Type B pancreatic cell (in vitro differentiated cells): ENCODE measurements at places on chromosomes 7 and 10.
A peak's percentile ranks its signal among the peaks of the same experiment; 100 is the strongest.

DNA sequence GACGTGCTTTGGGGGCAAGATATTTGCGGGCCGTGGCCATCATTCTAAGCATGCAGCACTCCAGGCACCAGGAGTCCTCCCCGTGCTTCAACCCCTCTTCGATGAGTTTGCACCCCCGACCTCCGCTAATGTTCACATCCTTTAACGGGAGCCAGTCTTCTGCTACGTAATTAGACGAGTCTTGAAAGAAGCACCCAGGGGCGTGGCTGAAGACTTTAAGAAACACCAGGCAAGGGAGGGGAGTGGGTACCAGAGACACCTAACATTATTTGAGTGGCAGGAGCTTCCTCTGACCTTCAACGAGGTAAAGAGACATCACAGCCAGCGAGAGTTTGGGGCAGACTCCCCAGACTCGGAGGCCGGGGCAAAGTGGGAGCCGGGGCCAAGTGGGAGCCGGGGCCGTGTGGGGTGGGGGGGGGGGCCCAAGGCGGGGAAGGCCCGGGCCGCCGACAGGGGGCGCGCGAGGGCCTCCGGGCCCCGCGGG is 31.1 kb upstream of the TOMM7 start:
- no peak for DNase-seq

DNA sequence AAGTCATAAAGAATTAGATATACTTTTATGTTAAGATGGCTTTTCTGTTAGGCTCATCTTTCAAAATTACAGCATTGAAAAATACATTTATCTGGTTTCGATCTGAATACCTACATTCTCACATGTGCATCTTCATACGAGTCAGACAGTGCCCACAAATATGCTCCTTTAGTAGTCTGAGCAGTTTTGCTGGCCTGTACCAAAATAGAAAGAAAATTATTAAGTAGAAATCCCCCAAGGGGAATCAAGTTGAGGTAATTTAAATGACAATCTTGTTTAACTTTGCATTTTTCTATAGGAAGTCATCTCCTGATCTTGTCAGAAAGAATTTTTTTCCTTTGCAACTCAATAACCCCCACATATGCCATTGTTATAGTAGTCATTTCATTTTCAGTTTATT is 287.4 kb upstream of the SEMA3D start:
- DNase-seq, result no peak

DNA sequence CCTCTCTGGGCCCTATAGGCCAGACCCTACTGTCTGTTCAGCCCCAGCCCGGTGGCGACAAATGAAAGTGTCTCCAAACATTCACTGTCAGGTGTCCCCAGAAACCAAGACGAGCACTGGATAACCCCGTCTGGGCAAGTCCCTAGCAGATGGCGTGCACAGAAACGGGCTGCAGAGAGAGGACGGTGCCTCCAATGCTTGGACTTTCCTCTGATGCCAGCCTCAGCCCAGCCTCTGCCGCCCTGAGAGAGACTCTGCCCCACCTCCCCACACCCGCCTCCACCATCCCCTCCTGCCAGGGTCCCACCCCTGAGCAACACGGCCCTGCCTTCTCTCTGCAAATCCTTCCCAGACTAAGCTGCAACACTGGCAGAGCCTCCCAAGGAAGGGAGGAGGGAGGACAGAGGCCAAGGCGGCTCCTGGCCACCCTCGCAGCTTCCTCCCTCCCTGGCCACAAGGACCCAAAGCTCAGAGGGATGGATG is 7.4 kb upstream of the LFNG start:
- DNase-seq, result no peak

DNA sequence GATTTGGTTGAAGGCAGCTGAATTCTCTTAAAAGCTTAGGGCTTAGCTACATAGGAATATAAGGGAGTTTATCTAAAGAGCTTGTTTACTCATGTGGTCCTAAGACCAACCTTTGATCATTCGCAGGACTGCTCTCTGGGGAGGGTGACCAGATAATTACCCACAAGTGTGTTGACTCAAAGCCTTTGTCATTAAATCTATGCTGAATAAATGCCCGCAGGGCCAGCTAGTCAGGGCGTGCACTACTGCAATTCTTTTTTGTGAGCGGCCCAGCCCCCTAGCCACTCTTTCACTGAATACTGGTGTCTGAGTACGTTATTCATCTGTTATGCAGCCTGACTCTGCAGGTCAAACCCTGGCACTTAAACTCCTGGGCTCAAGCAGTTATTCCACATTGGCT is 69.6 kb downstream of the AKAP9 start:
- no peak for DNase-seq

DNA sequence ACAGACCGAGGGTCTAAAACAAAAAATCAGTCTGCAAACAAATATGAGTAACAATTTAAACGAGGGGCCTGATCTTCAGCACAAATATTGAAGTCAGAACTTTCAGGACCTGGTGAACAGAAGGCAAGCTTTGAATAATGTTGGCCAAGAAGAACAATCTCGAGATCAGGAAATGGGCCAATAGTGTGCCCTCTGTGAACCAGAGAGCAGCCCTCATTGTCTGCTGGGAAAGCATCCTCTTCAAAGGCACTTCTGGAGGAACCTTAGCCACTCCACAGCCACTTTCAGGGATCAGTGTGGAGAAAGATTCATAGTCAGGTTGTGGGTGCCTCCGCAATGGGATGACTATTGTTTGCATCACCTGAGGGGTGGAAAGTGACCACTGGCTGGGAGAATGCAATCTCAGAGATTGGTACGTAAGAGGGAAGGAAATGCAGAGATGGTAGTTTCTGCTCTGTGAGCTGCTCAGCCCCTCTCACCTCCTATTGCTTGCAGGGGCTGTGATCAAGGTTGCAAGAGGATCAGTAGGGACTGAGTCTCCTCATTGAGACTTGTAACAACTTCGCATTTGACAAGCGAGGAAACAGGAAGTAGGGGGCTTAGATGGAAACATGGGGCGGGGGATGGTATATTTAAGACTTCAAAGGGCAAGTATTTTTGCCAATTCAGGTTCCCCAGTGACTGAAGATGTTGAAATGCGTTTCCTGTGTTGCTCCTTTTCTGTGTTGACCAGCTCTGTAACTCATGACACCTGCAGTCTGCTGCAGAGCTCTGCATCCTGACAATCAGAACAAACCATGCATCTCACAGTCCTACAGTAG is 28.4 kb upstream of the IFRD1 start:
- no peak for DNase-seq

GRCh38 chr7:131026297-131027000 is 292.4 kb upstream of the KLF14 start:
- DNase-seq, result no peak

DNA sequence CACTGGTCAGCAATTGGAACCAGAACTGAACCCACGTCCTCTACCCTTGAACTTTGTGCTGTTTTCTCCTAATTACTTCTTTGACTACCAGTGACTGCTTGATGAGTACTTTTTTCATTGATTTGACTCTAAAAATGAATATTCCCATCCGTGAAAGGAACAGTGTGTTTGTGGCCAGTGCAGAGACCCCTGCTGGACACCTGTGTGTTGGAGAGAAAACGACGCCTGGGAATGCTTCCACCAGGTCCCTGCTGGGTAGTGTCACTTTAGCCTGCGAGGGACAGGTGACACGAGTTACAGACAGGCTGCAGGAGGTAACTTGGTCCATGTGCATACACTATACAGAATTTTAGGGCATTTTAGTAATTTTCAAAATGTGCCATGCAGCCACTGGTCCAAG is 6.8 kb upstream of the GJD4 start:
- DNase-seq, result no peak

DNA sequence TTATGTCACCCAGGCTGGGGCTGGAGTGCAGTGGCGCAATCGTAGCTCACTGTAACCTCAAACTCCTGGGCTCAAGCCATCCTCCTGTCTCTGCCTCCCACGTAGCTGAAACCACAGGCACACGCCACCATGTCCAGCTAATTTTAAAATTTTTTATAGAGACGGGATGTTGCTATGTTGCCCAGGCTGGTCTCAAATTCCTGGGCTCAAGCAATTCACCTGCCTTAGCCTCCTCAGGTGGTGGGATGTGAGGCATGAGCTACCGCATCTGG is 123.2 kb upstream of the PARD3 start:
- no peak for DNase-seq

DNA sequence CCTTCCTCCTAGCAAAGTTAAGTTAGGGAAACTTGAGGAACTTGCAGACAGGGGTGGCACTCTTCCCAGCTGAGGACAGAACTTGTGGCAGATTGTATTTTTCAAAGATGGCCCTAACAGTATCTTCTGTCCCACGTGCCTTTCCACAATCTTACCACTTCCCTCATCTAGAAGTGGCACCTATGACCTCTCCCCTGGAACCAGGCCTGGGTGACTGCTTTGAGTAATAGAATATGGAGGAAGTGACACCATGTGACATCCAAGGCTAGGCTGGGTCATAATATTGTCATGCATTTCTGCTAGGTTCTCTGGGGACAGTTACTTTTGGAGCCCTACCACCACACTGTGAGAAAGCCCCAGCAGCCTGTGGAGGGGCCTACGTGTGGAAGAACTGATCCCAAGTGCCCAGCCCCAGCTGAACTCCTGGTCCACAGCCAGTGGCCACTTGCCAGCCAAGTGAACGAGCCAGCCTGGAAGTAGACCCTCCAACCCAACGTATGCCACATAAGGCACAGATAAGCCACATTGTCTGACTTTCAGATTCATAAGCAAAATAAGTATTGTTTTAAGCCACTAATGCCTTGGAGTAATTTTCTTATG is 193.7 kb downstream of the PTPN20 start:
- DNase-seq, result peak; percentile 15

- DNase-seq, result no peak
These were observed 72.2 kb downstream of the ADARB2 start for GRCh38 chr10:1665021-1665661.

GRCh38 chr10:132078746-132079345 is 13.1 kb downstream of the JAKMIP3 start:
- peak; percentile 56 for DNase-seq

DNA sequence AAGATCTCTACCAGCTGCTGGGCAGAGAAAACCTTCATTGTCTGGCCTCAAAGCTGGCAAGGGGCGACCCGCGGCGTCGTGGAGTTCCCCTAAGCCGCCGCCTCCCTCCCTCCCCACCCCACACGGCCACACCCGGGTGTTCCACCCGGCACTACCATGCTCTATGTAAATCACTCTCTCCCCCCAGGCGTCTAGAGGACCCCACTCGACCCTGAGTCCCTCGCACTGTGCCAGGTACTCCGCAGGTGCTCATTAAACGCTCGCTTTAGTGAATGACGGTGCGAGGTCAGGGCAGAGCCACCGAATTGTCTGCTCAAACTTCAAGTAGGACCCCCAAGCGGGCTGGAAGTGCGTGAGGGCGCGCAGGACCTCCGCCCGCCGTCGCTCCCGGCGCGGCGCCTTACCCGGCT is 628 bp downstream of the PARP12 start:
- peak; percentile 62 for DNase-seq

GRCh38 chr10:91883549-91884444 is 25.5 kb downstream of the FGFBP3 start:
- no peak for DNase-seq

- no peak for DNase-seq
These were observed 657.7 kb upstream of the MBL2 start for GRCh38 chr10:53430127-53430891.

GRCh38 chr10:26361971-26362370 is 76.2 kb upstream of the APBB1IP start:
- no peak for DNase-seq

- peak; percentile 45 for DNase-seq
These were observed 228.1 kb downstream of the WDR11 start for GRCh38 chr10:121079226-121079625.

- no peak for DNase-seq
These were observed 88.5 kb upstream of the LRRTM3 start for GRCh38 chr10:66837335-66837734.

- no peak for DNase-seq
These were observed 18.7 kb downstream of the NOM1 start for GRCh38 chr7:156968183-156968582.

- no peak for DNase-seq
These were observed 3.9 kb upstream of the PURB start for GRCh38 chr7:44889086-44889781.

DNA sequence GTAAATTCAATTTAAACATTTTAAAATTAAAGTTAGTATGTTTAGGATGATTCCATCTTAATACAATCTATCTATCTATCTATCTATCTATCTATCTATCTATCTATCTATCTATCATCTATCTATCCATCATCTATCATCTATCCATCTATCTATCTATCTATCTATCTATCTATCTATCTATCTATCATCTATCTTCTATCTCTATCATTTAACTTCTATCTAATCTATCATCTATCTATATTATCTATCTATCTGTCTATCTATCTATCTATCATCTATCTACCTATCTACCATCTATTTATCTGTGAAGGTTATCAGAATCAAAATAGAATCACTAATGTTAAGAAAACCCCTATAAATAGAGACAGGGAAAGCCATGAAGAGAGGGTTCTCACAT is 78.3 kb downstream of the RAMP3 start:
- DNase-seq, result no peak

GRCh38 chr7:7889791-7890568 is 78.6 kb upstream of the GLCCI1 start:
- no peak for DNase-seq

DNA sequence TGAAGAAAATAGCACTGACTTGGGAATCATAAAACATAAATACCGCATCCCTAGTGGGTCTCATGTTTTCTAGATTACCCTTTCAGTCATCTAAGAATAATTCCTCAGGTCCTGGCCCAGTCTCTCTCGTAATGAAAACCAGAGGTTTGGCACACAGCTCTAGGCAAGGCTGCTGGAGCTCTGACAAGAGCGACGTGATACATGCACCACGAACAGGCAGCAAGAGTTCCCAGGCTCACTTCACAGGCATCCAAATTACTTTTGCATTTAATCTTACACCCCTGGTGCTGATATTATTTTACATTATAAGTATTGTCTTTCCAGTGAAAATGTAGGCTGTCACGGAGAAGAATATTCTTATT is 105.2 kb downstream of the THSD7A start:
- no peak for DNase-seq

DNA sequence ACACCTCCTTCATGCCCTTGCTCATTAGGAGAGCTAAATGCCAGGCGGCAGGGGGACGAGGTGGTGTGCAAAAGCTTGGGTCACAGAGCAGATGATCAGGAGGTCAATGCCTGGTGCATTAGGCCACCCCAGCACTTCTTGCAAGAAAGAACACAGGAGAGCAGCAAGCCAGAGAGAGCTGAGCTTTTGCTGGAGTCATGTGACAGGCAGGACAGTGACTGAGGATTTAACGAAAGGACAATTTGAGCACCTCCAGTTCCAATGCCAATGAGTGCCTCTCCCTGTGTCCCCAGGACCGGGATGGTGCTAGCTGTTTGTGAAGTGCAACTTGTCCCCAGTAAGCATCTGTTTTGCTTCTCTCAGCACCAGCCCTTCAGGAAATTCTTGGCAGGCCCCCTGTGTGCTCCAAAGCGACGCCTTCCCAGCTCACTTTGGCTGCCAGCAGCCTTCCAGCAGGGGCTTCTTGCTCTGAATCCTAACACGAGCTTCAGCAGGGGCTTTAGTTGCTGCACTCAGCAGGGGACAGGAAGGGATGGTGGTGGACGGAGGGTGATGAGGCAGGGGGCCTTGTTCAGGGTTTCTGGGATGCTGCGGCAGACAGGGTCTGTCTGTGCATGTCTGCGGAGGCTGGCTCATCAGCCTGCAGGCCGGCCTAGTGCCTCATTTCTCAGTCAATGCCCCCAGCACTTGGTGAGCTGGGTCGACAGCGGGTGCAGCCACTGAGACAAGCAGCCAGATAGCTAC is 368.1 kb downstream of the RPS24 start:
- no peak for DNase-seq

GRCh38 chr10:70699659-70700174 is 27.4 kb downstream of the ADAMTS14 start:
- DNase-seq, result no peak
